ENCODE measurements at places on chromosomes 3 and 15.

DNA sequence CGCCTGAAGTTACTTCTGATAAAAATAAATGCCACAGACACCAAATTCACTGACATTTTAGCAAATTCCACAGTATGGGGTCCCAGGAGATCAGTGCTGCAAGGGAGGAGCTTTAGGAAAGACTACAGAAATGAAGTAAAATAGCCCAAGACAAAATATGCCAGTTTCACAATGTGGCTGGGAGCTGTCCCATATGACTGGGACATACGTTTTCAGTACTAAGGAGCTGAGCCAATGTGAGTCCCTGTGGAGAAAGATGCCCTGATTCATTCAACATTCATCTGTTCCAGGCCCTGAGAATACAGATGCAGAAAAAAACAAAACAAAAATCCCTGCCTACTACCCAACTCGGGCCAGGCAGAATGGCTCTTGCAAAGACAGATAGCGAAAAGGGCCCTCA is 63.4 kb upstream of the FAM174B start:
- DNase-seq, result no peak

- no peak for DNase-seq
Observed at GRCh38 chr15:71109130-71109529, 6.1 kb upstream of the THSD4 start.

- DNase-seq, result no peak
Observed at GRCh38 chr15:96341513-96342405, 11.3 kb downstream of the NR2F2 start.

GRCh38 chr3:72722930-72723726 is 125.1 kb downstream of the SHQ1 start:
- no peak for DNase-seq

- DNase-seq, result no peak
Observed at GRCh38 chr3:167872032-167872431, 136.5 kb downstream of the SERPINI1 start.

- peak; percentile 44 for DNase-seq
Observed at GRCh38 chr15:49415638-49416037, 7.4 kb upstream of the FGF7 start.

DNA sequence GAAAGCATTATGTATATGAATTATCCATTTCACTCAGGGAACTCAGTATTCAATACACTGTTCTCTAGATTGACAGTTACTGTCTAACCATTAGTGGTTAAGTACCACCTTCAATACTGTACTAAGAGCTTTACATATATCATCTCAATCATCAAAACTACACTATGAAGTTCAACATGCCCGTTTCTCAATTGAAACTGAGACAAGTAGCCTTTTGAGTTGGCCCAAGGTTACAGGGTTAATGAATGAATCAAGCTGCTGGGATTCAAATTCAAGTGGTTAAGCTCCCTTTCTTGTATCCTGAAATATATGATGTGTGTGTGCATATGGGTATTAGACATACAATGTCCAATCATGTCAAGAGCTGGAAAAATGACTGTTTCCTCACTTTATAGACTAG is 5.8 kb downstream of the TASOR start:
- no peak for DNase-seq

GRCh38 chr15:80070840-80071239 is 11.4 kb downstream of the ZFAND6 start:
- peak; percentile 55 for DNase-seq

GRCh38 chr3:169822983-169823382 is 10.3 kb upstream of the LRRC34 start:
- DNase-seq, result no peak

DNA sequence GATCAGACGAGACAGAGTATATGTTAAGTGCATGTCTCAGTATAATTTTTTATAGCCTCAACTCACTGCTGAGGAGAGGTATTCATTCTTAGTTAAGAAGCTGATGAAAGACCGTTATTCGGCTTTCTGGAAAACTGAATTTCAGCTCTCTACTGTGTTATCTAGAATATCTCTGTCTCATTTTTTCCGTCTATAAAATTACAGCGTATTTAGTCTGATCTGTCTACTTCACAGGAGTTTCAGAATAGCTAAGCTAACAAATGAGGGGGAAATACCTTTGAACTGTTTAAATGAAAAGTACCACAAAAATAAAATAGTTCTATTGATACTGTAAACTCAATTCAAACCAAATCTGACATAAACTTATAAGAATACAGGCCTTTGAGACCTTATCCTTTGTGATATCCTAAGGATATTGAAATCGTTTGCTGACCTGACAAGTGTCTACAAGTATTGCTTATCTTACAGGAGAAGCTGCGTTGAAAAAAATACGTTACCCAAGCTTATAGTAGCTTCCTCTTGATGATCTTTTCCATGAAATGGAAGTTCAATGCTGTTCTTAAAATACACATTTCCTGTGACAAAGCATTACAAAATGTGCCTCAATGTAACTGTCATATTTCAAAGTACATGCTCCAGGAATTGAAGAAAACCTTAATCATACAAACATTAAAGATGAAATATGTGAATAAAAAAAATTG is 104.6 kb downstream of the IL1RAP start:
- DNase-seq, result peak; percentile 84

DNA sequence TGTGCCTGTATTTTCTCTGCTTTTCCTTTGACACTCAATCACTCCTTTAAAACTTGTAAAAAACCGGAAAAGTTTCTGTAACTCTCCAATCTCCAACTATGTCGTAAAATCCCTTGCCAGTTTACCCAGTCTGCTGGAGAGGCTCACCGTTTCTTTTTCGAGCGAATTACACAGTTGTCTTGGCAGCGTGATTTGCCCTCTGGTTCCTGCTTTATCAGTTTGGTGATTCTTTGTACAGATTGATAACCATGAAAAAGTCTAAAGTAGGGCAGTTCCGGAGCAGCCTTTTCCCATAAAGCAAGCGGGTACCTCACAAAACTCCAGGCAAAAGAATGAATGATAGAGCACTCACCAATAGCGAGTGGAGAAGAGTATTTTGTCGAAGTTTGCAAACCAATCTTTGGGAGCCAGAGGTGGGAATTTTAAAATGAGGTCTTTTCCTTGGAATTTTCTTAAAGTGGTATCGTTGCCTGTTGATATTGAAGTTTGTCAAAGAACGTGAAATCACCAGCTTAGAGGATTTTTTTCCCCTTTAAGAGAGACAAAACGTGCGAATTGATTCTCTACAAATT is at the start of gene TTC23:
Gene TTC23, minus strand, starts transcription at position 312 of the 572 bp plus-strand sequence. CDS start 20,869 bp downstream, outside the sequence.
- DNase-seq, result peak; percentile 60

GRCh38 chr3:196569003-196569516 is 600 bp downstream of the FBXO45 start:
- DNase-seq, result no peak

DNA sequence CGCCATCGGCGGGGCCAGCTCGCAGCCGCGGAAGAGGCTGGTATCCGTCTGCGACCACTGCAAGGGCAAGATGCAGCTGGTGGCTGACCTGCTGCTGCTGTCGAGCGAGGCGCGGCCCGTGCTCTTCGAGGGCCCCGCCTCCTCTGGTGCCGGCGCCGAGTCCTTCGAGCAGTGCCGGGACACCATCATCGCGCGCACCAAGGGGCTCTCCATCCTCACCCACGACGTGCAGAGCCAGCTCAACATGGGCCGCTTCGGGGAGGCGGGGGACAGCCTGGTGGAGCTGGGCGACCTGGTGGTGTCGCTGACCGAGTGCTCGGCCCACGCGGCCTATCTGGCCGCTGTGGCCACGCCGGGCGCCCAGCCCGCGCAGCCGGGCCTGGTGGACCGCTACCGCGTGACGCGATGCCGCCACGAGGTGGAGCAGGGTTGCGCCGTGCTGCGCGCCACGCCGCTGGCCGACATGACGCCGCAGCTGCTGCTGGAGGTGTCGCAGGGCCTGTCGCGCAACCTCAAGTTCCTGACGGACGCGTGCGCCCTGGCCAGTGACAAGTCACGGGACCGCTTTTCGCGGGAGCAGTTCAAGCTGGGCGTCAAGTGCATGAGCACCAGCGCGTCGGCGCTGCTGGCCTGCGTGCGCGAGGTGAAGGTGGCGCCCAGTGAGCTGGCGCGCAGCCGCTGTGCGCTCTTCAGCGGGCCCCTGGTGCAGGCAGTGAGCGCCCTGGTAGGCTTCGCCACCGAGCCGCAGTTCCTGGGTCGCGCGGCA is 1.8 kb downstream of the TLNRD1 start:
- DNase-seq, result no peak

- no peak for DNase-seq
Observed at GRCh38 chr3:177906126-177906511, 630.1 kb upstream of the KCNMB2 start.

DNA sequence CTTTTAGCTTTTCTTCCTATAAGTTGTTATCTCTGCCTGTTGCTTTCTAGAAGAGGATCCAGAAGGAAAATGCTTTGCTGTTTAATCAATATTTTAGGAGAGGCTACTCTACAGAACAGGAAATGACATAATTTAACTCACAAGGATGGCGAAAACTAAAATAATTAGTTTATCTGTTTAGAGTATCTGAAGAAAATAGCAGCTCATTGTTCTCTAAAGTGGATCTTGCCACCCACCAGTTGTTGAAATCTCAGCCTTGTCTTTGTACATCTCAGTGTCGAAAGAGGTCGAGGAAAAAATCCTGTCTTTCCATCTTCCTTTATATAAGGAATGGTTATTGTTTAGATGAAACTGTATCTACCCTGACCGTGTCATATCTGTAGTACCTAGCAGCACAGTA is 126.6 kb downstream of the ZNF609 start:
- peak; percentile 38 for DNase-seq

DNA sequence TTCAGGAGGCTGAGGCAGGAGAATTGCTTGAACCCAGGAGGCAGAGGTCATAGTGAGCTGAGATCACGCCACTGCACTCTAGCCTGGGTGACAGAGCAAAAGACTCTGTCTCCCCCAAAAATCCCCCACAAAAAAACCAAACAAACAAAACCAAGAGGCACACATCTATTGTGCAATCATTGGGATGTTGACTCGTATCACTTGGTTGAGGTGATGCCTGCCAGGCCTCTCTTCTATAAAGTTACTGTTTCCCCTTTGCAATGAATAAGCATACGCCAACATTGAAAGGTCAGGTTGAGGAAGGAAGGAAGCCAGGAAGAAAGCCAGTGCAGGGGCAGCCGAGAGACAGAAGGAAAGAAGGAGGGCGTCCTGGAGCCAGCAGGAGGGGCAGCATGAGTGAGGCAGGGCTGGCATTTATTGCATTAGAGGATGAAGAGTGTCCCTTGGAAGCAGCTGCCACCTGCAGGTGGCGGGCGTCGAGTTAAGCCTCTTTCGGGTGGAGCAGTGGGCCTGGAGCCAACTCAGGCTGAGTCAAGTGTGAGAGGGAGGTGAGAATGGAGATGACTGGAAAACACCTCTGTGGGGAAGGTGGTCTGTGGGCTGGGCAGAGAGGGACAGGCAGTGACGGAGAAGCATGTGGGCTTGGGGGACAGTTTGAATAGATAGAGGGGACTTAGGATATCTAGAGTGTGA is 8.3 kb upstream of the CSPG4 start:
- DNase-seq, result peak; percentile 46

DNA sequence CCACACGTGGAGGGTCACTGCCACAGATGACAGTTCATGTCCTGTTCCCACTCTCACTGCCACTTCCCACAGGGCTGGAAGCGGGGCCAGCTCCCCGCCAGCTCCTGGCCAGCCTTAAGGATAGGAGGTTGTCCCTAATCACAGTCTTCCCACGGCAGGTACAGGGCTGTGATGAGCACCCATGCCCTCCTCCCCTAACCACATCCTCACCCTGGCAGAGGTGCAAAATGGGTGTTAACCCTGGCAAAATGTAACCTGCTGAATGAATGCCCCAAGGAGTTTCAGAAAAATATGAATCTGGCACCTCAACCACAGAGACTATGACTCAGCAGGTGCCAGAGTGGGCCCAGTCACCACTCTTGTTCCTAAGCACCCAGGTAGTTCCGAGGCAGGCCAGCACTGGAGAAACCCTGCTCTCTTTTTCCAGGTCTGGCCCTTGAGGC is 185.1 kb upstream of the TPM1 start:
- DNase-seq, result no peak

DNA sequence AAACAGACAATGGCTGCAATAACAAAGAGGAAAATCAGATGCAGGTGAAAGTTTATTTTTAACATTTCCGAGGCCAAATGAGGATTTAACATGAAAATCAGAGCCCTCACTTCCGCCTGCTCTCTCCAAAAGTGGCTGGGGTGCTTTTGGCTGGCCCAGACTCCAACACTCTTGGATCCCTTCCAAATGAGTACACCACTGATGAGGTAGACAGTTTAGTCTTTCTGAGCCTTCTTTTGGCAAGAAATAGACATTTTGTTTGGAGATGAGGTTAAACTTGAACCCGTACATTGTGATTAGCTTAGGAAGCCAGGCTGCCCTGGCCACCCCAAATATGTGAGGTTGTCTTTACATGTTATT is 51.0 kb upstream of the TRA2B start:
- no peak for DNase-seq

- peak; percentile 94 for DNase-seq
Observed at GRCh38 chr15:76163457-76164295, 103.9 kb downstream of the TMEM266 start.

DNA sequence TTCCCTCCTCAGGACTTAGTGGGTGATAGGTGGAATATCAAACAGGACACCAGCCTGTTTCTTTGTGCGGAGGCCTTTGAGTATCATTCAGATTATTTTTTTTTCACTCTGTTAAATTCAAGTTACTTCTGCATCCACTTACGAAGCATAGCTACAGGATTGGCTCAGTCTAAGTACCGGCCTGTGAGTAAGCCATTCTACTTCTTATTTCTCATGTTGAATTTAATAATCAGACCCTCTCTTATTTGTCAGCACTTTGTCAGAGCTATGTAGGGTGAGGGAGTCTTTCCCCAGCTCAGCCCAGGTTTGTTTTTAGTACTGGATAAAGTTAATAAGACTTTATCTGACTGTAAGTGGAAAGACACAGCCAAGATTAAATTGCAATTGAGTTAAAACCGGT is 54.7 kb downstream of the ITPR1 start:
- peak; percentile 34 for DNase-seq

GRCh38 chr3:112376992-112377391 is 44.0 kb downstream of the CD200 start:
- DNase-seq, result peak; percentile 68

- no peak for DNase-seq
Observed at GRCh38 chr3:57559526-57559925, 3.5 kb downstream of the PDE12 start.

GRCh38 chr15:73982222-73982962 is 9.7 kb downstream of the STOML1 start:
- peak; percentile 61 for DNase-seq

DNA sequence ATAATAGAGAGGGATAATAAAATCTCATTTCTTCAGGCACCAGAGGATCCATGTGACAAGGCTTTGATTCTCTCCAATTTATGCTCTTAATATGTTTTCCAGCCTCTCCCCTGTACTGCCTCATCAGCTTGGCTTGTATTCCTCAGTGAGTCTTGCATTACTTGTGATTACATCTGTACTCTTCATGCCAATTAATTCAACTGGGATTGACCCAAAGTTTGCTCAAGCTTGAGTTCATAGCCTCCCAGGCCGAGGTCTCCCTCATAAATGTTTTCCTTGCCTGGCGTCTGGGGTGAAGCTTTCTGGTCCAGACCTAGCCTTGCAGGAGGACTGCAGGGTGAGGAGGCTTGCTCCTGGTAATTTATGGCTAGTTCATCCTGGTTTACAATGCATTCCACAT is 146.9 kb downstream of the CHST2 start:
- no peak for DNase-seq

- peak; percentile 36 for DNase-seq
Observed at GRCh38 chr15:74723754-74724334, 1.5 kb downstream of the CYP1A1 start.

Data from suppressor macrophage (primary cell).